ENCODE measurements at places on chromosomes 6 and 20. TPM values are rescaled to one million over a fixed set of nuclear protein-coding genes. Genes with fewer than 3 reads are reported as not detected.

GRCh38 chr20:17683218-17684076, 1.4 kb upstream of the RRBP1 start:
- DNase-seq: no peak
- H3K4me3 ChIP-seq: peak overlapping the region; percentile 73
- no peak overlapping the region for H3K27ac ChIP-seq
- no peaks in the 10 kb centered on the region for H3K27me3 ChIP-seq
- H3K36me3 ChIP-seq: peaks cover 9% of the 10 kb centered on the region
- peaks cover 28% of the 10 kb centered on the region for H3K4me1 ChIP-seq

DNA sequence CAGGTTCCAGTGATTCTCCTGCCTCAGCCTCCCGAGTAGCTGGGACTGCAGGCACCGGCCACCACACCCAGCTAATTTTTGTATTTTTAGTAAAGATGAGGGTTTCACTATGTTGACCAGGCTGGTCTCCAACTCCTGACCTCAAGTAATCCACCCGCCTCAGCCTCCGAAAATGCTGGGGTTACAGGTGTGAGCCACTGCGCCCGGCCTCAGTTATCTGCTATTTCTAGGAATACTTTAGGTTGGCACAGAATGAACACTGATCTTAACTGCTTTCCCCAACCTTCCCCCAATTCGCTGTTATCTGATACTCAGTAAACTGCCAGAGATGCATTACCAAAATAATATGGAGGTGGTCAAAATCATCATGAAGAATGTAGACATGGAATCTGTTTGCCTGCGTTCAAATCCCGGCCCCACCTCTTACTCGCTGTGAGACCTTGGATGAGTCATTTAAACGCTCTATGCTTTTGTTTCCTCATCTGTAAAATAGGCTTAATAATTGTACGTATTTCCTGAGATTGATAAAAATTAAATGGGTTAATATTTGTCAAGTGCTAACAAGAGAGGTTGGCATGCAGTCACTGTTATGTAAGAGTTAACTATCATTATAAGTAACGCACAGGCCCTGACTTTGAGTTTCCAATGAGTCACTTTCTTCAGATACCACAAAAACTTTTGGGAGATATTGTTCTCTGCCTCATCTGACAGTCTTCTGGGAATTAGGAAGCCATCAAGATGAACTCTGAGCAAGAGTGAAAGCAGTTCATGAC, 44.5 kb upstream of the NCOA3 start:
- H3K27ac ChIP-seq: no peak overlapping the region
- no peak for DNase-seq
- H3K27me3 ChIP-seq: no peaks in the 10 kb centered on the region
- peaks cover 7% of the 10 kb centered on the region for H3K4me1 ChIP-seq
- H3K4me3 ChIP-seq: no peak overlapping the region
- H3K36me3 ChIP-seq: no peaks in the 10 kb centered on the region

DNA sequence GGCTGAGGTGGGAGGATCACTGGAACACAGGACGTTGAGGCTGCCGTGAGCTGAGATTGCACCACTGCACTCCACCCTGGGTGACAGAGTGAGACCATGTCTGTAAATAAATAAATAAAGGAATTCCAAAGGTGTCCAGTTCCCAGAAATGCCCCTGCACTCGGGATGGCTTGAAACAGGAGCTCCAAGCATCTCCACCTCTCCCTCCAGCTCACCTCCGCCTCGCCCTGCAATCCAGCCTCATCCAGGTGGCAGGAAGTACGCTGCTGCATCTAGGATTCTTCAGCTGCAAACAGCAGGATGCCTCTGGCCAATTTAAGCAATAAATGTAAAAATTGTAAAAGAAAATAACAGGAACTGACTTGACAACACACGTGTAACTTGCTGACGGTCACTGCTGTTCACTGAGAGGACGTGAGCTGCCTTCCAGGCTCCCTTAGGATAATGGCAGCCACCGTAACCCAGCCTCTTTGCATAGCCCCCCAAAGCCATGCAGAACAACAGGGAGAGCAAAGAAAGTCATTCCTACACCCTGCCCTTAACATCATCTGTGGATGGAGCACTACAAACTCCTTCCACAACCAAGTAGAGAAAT, 11.4 kb upstream of the GRM4 start:
- peaks cover 34% of the 10 kb centered on the region for H3K27me3 ChIP-seq
- peaks cover 7% of the 10 kb centered on the region for H3K4me1 ChIP-seq
- peak; percentile 39 for DNase-seq
- H3K36me3 ChIP-seq: no peaks in the 10 kb centered on the region
- no peak overlapping the region for H3K27ac ChIP-seq

DNA sequence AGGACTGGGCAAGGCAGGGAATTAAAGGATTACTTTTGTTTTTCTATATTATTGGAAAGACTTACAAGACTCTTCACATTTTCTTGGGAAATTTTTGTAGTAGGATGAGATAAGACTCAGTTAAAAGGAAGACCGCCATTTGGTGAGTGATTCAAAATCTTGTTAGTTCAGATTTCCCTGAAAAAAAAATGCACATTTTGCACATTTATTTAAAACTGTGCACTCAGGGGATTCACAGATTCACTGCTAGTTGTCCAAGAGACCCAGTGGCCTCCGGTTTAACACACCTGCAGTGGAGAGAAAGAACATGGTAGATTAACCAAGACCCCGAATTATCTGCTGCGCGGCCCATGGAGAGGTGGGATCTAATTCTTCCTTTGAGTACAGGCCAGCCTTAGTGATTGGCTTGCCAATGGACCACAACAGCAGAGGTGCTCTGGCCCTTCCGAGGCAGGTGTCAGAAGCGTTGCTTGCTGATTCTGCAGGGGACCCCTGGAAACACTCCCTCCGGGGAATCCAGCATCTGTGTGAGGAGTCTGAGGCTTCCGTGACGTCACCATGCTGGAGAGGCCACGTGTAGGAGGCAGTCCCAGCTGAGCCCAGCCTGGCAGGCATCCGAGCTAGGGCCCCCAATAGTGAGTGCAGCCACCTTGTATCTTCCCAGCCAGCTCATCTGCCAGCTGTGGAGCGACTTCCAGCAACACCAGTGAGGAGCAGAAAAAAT, 68.9 kb downstream of the ZNF217 start:
- no peaks in the 10 kb centered on the region for H3K4me1 ChIP-seq
- no peak for DNase-seq
- no peaks in the 10 kb centered on the region for H3K27me3 ChIP-seq

DNA sequence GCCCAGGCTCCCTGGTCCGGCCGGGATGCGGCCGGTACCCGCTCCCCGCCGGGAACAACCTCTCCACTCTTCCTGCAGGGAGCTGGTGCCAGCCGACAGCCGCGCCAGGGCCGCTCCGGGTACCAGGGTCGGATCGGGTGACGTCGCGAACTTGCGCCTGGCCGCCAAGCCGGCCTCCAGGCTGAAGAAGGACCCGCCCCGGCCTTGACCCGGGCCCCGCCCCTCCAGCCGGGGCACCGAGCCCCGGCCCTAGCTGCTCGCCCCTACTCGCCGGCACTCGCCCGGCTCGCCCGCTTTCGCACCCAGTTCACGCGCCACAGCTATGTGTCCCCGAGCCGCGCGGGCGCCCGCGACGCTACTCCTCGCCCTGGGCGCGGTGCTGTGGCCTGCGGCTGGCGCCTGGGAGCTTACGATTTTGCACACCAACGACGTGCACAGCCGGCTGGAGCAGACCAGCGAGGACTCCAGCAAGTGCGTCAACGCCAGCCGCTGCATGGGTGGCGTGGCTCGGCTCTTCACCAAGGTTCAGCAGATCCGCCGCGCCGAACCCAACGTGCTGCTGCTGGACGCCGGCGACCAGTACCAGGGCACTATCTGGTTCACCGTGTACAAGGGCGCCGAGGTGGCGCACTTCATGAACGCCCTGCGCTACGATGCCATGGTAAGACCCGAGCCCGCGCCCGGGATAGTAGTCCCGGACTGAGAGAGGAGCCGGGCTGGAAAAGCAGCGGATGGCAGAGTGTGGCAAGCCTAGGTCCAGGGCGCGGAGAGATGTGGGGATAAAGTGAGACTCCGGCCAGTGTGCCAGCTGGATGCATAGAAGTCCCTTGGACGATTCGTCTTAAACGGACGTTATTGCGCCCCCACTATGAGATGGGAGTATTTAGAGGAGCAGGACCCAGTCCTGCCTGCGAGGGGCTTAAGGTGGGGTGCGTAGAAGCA, at the start of gene NT5E:
NT5E (plus strand) TSS at position 266 of the 942 bp plus-strand sequence; CDS start at position 323, 57 bp downstream.
- no peaks in the 10 kb centered on the region for H3K36me3 ChIP-seq
- peaks cover 21% of the 10 kb centered on the region for H3K4me1 ChIP-seq
- peak within 1 kb of the TSS; percentile 65 for H3K27ac ChIP-seq
- H3K27me3 ChIP-seq: peaks cover 22% of the 10 kb centered on the region
- peak; percentile 88 for DNase-seq

DNA sequence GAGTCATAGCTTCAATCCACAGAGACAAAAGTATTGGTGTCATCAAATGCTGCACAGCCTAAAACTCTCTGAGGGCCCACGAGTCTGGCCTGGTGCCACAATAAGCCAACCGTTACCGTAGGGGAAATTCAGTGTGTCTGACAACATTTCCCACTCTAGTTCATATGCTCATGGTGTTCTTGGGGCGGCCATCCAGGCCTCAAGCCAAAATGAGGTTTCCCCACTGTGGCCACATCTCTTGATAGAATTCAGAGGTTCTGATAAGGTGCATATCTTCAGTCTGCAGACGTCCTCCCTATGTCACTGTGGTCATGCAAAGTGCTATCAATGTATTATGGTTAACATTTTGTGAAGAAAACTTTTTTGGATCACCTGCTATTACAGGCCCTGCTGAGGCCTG, 627.7 kb downstream of the QKI start:
- H3K4me3 ChIP-seq: no peak overlapping the region
- H3K36me3 ChIP-seq: no peaks in the 10 kb centered on the region
- no peak for DNase-seq
- no peaks in the 10 kb centered on the region for H3K4me1 ChIP-seq
- no peaks in the 10 kb centered on the region for H3K27me3 ChIP-seq

DNA sequence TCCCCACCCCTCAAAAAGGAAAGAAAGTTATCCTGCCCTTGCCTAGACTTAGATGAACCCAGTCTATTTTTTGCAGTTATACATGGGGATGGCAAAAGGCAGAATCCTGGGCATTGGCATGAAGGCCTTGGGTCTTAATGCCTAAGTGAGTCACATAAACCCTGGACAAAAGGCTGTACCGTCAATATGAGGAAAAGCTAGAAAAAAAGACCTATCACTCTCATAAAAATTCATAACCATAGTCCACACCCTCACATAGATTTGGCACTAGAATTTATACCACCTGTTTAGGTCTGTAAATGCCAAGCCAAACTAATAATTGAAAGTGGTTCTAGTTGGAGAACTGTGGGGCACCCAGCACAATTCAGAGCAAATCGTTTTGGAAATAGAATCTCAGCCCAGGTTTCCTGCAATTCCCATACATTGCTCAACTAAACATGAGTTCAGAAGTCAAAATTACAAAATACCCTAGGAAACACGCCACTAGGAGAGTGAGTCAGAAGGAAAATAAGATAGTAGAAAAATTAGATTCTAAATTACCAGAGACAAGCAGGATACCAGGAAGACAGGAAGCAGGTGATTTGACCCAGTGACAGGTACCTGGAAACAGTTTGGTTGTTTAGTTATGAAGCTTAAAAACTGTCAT, 70.4 kb upstream of the FUCA2 start:
- H3K4me3 ChIP-seq: no peak overlapping the region
- H3K27ac ChIP-seq: no peak overlapping the region
- H3K36me3 ChIP-seq: no peaks in the 10 kb centered on the region
- H3K27me3 ChIP-seq: no peaks in the 10 kb centered on the region
- DNase-seq: no peak
- no peaks in the 10 kb centered on the region for H3K4me1 ChIP-seq

DNA sequence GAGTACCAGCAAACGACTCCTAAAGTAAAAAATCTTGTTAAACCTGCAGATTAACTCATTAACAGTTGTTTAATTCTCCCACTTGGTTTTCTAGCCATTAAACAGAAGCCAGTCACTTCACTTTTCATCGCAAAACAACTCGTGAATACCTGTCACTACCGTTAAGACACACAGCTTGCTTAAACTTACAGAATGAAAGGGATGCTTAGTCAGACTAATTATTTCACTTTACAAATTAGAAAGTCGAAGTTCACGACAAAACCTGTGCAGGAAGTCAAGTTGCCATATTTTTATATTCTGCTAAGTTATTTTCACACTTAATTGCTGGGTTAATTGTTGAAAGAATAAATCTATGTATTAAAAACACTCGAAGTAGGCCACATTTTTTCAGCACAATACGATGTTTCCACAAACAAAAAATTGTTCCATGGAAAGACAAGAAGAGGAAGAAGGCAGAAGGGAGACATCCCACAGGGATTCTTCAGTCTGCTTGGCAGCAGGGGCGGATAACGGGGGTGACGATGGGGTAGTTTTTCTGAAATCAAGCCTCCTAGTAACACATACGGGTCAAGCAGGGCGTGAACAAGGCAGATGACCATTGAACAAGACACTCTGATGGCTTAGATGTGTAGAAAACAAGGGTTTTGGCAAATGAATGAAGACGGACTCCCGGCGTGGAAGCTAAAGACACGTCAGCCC, 933 bp downstream of the SSR1 start:
- no peaks in the 10 kb centered on the region for H3K27me3 ChIP-seq
- H3K4me1 ChIP-seq: peaks cover 15% of the 10 kb centered on the region
- DNase-seq: no peak
- peak overlapping the region; percentile 93 for H3K27ac ChIP-seq
- H3K4me3 ChIP-seq: peak overlapping the region; percentile 100
- peaks cover 25% of the 10 kb centered on the region for H3K36me3 ChIP-seq

- H3K27ac ChIP-seq: no peak overlapping the region
- no peaks in the 10 kb centered on the region for H3K4me1 ChIP-seq
- H3K27me3 ChIP-seq: no peaks in the 10 kb centered on the region
- DNase-seq: no peak
- no peak overlapping the region for H3K4me3 ChIP-seq
Observed at GRCh38 chr6:156760377-156760776, 16.8 kb upstream of the ARID1B start.

DNA sequence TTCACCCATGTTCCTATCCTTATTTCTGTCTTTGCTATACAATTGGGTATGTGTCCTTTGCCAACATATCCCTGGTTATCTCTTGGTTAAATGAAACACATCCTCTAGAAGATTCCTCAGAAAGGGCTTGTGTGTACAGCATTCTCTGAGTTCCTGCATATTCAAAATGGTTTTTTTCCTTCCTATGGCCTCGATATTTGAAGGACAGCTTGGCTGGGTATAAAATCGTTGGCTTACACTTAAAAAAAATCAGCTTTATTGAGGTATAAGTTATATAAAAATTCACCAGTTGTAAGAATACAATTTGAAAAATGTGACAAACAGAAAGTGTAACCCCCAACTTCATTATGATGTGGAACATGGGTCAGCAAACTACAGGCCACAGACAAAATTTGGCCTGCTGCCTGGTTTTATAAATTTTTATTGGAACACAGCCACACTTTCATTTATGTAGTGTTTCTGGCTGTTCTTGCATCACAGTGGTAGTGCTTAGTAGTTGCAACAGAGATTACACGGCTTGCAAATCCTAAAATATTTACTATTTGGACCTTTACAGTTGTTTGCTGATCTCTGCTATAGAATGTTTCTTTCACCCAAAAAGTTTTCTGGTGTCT, 16.7 kb downstream of the PCMT1 start:
- no peak overlapping the region for H3K27ac ChIP-seq
- no peak for DNase-seq
- no peaks in the 10 kb centered on the region for H3K4me1 ChIP-seq
- peaks cover under 1% of the 10 kb centered on the region for H3K36me3 ChIP-seq
- H3K27me3 ChIP-seq: no peaks in the 10 kb centered on the region
- no peak overlapping the region for H3K4me3 ChIP-seq

Gene DEFB132
- not detected for total RNA-seq

Gene PRR18
- not detected for total RNA-seq

Gene HLA-DQA2
- 51.7 TPM for total RNA-seq

All from upper lobe of right lung (tissue), 1 donor.